ENCODE measurements at places on chromosomes 2 and 18.

- no peak for DNase-seq
Measured at GRCh38 chr2:31255911-31256571, 22.1 kb downstream of the EHD3 start.

GRCh38 chr18:46070815-46071652, 1.0 kb downstream of the PSTPIP2 start:
- DNase-seq, result no peak

DNA sequence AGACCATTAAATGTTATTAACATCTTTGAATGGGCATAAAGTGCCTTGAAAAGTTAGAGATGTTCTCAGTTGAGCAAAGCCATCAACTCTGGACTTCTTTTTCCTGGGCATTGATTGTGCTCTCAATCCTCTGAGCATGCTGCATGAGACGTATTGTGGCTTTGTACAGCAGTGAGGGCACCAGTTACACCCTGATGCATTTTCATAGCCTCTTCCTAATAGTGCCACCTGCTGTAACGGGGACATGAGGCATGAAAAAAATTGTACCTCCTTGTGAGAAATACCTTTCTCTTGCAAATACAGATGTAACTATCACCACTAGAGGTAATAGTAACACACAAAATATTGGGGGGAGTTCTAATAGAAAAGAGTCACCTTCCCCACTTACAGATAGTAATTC, 697.5 kb downstream of the TMEM182 start:
- no peak for DNase-seq

GRCh38 chr18:52948868-52949444, 609.0 kb downstream of the DCC start:
- DNase-seq, result no peak

DNA sequence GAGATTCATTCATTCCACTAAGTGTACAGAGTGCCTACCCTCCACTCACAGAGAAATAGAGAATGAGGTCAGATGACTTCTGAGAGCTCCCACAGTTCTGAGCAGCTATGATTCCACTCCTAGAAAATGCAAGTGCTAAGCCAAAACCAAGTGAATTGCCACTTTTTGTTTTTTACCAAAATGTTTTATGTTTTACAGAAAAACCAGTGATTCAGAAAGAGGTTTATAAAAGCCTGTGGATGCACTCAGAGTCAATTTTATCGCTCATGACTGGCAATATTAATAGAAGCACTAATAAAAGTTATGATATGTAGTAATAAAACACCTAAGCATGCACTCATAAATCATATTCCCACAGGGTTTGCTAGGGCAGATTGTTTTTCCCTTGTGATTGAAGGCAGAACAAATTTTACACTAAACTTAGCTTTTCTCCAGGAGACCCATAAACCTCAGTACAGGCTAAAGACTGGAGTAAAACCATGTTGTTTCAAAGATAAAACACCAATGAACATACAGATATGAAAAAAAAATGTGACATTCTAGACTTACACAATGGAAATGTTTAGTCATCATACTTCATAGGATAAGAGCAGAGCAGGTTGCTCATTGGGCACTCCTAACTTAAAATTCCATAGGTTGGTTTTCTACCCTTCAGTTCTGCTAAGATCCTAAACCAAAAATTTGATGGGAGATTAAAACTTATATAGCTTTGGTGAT, 67.5 kb downstream of the PDK1 start:
- DNase-seq, result no peak

DNA sequence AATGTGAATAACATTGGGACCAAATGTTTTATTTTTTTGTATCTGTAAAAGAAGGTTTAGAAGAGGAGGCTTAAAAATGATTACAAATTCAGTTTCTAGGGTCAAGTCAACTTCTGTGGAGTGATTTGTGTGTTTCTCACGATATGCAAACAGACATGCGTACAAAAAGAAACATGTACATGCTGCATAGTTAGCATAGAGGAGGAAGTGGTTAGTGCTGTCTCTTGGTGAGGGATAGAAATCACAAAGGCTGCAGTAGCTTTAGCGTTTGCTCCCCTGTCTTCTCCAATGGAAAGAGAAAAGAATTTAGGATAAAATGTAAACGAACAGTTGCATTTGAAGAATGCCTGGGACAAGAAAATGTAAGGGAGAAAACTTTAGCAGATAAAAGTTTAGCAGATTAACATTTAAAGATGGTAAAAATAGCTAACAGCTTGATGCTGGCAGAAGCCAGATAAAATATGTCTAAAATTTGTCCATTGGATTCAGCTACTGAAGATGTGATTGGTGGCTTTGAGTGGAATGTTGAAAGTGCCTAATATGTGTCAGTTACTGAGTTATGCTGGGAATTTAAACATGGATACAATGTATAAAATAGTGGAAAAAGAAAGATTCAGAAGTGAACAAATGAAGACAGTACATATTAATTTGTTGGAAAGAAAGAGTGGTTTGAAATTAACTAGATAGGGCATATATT, 44.9 kb downstream of the MALT1 start:
- DNase-seq, result no peak

- DNase-seq, result no peak
Measured at GRCh38 chr18:77405096-77405495, 155.4 kb downstream of the GALR1 start.

GRCh38 chr18:1412655-1413322, 508.1 kb downstream of the ADCYAP1 start:
- no peak for DNase-seq

- DNase-seq, result no peak
Measured at GRCh38 chr2:37782721-37783371, 111.4 kb upstream of the CDC42EP3 start.

DNA sequence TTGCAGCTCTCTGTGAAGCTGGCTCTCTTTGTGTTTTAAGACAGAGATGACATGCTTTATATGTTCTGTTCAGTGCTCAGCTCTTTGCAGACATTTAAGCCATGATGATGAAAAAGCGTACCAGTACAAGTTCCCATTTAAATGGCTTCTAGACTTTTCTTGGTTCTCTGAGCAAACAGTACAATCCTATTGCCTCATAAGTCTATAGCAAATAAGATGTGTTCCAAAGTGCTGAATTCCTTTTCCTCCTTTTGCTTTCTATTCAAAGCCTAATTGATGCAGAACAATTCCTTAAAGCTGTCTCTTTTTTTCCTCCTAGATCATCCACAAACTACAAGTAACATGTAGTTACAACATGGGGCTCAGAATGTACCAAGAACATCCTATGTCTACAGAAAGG, 168.8 kb upstream of the SPATS2L start:
- no peak for DNase-seq

- DNase-seq, result no peak
Measured at GRCh38 chr2:28326469-28326805, 66.2 kb upstream of the FOSL2 start.

DNA sequence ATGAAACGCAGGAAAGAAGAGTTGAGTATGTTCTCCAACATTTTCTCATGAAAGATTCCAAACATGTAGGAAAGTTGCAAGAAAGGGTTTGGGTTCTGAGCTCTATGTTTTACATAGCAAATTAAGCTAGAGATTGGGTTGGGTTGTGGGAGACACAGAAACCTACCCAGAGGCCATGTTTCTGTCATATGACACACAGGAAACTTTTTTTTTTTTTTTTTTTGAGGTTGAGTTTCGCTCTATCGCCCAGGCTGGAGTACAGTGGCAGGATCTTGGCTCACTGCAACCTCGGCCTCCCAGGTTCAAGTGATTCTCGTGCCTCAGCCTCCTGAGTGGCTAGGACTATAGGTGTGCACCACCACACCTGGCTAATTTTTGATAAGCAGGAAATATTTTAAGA, 57.6 kb downstream of the DOCK10 start:
- DNase-seq, result no peak

GRCh38 chr2:171810422-171811244, 83.4 kb downstream of the SLC25A12 start:
- DNase-seq, result no peak

GRCh38 chr2:233513953-233514655, 52.5 kb downstream of the USP40 start:
- DNase-seq, result no peak

GRCh38 chr2:128513116-128513960, 194.7 kb upstream of the HS6ST1 start:
- DNase-seq, result no peak

DNA sequence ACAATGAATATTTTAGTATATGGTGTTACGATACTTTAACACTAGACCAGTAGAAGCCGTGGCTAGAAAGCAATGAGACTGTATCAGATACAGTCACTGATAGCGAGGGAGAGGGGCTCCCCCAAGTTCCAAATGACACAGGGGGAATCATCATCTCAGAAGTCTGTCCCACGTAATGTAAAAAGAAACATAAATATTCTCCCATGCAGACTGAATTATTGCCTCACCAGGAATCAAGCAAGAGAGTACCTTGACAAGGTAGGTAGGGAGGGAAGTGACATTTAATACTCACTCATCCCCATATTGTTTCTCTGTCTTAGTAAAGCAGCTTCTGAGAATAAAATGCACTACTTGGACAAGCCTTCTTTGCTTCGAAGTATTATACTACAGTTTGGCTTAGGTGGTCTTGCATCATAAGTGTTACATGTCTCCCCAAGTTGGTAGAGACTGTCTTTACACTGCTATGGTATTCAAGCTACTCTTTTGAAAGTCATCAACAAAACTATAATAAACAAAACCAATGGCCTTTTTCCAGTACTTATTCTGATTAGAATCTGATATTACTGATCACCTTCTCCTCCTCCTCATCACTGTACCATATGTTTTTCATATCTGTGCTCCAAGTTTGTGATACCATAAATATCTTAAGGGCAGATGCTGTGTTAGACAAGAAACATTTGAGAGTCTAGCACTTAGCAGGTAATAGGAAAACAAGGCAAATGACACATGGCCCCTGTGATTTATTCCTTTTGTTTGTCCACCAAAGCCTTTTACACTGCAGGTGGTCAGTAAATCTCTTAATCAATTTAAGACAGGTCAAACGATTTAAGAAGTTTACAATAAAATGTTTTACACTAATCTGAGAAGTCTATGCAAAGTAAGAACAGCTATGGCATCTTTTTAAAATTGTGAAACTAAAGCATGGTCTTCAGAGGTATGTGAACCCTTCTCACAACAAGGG, 2.7 kb downstream of the LAPTM4A start:
- DNase-seq, result no peak

- no peak for DNase-seq
Measured at GRCh38 chr18:63725682-63726480, 23.1 kb downstream of the SERPINB11 start.

DNA sequence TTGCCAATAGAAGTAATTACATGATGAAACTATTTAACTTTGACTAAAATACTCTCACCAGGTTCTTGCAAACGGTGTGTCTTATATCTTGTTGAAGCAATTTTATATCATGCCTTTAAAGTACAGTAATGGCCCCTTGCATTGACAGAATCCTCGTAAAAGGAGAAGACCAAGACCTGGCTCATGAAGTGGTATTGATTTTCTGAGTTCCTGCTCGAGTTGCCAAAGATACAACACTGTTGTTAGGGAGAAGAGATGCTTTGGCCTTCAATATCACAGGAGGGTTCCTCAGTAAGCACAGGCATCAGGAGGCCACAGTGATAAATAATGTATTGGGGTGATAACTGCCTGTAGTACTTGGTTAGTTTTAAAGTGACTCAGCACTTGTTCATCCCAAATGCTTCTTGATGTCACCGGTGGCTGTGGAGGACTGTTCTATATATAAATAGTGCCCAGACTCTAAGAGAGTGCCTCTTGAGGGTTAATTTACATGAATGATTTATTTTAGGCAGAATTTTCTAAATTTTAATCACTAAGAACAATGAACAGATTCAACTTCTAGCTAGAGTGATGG, 571.7 kb upstream of the FANCL start:
- DNase-seq, result no peak

DNA sequence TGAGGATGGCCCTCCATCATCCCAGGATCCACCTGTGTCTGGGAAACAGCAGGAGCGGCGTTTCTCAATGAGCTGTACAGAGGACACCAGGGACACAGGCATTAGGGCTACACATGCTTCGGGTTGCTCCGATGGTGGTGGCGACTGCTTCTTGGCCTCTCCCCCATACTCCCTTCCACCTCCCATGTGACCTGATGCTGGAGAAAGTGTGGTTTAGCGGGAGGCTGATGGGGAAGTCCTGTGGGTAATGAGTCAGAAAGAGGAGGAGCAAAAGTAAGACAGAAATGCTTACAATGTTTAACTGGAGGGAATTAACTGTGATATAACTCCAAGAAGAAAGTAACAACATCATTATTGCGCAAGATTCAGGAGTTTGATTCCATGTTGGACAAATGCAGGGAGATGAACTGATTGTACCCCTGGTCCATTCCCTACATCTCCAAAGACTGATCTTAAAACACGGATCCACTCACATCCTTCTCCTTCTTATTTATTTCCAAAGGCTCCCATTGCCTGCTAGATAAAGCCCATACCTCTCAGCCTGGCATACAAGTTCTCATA, 186.6 kb downstream of the NRP2 start:
- DNase-seq, result no peak

GRCh38 chr2:179963626-179964025, 43.5 kb downstream of the CWC22 start:
- no peak for DNase-seq

DNA sequence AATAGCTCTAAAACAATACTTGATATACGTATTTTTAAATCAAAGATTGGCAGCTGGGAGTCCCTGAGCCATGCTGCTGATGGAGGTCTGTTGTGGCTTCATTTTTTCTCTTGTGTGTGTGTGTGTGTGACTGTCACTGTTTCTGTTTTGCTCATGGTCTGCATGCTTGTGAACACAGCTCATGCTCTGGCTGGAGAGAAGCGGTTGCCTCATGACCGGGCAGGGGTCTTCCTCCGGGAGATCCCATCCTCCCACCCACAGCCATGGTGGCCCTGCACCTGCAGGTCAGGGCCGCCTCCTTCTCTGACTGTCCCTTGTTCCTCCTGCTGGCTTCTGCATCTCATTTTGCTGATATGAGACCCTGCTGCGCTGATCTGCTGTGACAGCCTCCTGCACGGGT, 47.3 kb upstream of the GALR1 start:
- DNase-seq, result no peak

DNA sequence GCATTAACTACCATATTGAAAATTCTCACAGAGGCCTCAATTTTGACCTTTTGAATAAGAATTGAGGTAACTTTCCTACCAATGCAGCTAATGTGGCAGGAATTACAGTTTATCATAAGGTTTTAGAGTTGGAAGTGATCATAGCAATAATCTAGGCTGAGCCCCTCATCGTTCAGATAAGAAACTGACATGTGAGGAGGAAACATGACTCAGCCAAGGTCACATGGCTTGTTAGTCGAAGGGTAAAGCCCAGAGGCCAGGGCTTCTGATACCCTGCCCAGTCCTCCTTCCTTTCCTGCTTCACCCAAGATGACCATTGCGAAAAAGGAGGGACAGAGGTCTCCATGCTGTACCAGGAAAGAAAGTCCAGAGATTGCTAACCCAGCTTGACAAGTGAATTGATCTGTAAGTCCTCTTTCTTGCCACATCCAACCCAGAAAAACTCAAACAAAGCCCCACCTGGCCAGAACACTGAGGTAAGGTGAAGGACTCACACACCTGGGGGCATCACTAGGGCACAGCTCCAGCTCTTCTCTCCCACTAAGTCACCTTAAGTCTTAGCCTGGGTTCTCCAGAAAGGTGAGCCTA, 174.8 kb downstream of the EN1 start:
- no peak for DNase-seq

- DNase-seq, result no peak
Measured at GRCh38 chr2:31660165-31660564, 79.4 kb upstream of the SRD5A2 start.

All from stimulated activated CD4-positive, alpha-beta T cell treated with anti-CD3 and anti-CD28 coated beads, Interleukin-2, amount 100 ng/mL, for 24 hours (primary cell).